ENCODE measurements at places on chromosomes 1 and 21.

DNA sequence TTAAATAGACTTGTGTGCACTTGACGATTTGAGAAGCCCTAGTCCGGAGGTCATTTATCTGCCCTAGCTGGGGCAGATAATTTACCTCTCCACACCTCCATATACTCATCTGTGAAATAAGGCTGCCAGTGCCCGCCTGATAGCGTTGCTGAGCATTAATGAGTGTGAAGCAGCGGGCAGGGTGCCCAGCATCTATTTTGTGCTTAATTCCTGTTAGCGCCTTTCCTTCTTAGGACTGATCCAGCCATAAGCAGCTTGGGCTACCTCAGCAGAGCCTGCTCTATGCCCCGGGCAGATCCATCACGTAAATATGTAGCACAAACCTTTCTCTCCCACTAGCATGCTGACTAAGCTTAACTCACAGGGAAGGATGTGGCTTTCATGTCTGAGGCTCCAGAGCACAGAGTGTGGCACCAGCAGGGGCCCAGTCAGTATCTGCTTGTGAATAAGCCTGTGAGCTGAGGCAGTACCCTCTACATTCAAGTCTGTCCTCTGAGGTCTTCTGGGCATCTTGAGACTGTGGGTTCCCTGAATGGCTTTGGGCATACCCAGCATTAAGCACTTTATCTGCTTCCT is 21.5 kb upstream of the RNF187 start:
- peak; percentile 40 for DNase-seq

DNA sequence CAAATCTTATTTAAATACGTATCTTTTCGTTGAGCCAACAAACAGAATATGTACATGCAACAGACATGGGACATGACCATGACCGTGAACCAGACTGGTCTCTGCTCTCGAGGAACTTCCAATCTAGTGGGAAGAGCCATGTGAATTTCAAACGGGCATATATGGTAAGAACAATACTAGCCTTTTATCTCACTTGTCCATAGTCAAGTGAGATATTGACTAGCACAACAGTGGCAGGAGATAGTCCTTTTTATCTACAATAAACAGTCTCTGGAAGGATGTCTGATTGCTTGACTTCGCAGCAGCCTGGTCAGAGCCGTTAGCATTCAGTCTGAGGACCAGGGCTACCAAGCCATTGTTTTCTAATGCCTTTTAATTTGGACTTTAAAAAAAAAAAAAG is 12.6 kb upstream of the PLA2G2C start:
- no peak for DNase-seq

DNA sequence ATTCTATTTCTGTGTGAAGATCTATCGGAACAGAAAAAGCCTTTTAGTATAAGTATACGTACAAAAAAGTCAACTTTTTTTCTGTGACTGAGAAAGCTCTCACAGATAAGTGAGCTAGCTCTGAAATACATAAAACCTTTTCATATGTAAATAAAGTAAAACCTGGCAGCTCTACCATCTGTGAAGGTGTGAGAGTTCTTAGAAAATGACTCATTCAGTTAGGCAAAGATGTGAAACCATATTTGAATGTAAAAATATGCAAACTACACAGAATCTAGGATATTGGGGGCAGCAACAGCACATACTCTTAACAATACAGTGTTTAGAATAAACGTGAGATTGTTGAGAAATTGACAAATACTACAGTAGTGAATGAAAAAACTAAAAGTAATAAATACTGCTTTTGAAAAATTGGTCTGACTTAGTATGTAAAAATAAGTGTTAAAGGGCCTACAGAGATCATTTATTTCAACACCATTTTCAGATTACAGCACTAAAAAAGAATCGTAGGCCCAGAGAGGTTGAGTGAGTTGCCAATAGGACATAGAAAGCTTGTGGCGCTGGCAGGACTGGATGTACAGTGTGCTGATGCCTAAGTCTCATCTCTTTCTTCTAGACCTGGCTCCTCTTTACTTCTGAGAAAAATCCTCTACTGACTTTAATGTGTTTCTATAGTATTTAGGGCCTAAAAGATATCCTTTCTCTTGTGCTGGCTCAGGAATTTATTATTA is 19.8 kb downstream of the ATP6V1G3 start:
- peak; percentile 67 for DNase-seq

GRCh38 chr1:905071-905749 is 18.5 kb upstream of the SAMD11 start:
- no peak for DNase-seq

DNA sequence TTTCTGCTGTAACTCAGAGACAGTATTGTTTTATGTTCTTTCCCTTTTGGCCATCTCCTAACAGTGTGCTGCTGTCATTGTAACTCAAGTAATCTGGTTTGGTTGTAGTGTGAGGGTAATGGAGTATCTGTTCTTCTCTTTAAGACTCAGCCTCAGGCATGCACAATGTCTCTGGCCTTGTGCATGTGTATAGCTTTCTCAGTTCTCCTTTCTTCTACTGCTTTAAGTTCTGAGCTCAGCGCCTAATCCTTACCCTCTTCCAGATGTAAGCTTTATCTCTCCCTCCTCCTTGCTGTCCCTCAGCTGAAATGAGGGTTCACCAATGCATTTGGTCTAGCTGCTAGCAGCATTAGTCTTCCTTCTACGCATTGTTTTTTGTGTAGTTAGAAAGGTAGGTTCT is 1420.4 kb upstream of the PRMT6 start:
- no peak for DNase-seq

- DNase-seq = no peak
Measured at GRCh38 chr1:96411006-96411405, 310.6 kb upstream of the PTBP2 start.

All from CD4-positive, alpha-beta T cell treated with Interleukin-21 for 1 hour (primary cell).